Common myeloid progenitor, CD34-positive (primary cell): ENCODE measurements at places on chromosomes 2 and 18.

DNA sequence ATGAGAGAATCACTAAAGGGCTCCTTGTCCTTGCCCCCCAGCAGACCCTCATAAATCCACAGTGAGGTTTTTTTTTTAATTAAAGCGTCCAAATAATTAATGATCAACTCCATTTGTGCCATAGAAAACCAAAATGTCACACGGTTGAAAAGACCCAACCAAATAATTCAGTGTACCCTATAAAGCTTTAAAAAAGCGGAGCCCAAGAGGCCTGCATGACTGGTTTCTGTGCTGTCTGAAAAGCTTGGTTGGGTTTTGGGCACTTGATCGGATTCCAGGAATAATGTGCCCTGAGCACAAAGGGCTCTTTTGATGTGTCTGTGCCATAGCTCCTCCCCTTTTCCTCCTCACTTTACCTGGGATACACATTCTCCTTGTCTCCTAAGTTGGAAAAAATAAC is 523.2 kb downstream of the TNS1 start:
- DNase-seq = no peak

GRCh38 chr2:52918551-52918950 is 849.1 kb upstream of the CHAC2 start:
- DNase-seq = no peak

DNA sequence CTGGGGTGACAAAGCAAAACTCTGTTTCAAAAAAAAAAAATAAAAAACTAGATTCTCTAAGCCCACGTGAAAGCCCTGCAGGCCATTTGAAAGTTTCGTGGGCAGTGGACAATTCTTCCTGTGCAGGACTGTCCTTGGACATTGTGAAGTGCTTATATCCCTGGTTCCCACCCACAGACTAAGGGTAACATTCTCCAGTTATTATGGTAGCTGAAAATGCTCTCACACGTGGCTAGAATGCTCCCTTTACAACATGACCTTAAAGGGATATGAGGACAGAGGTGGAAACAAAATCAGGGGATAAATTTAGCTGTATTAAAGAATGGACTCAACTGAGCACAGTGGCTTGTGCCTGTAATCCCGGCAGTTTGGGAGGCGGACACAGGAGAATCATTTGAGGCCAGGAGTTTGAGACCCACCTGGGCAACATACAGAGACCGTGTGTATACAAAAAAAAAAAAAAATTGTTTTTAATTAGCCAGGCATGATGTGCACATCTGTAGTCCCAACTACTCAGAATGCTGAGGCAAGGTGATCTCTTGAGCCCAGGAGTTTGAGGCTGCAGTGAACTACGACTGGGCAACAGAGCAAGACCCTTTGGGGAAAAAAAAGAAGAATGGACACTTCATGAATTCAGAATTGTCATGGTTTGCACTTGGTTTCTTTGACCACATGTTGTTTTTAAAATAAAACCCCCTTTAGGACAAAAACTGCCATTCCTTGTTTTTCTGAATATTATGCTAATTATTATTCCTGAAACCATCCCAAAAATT is 167.9 kb downstream of the MGAT5 start:
- no peak for DNase-seq

GRCh38 chr2:20422402-20423271 is 24.2 kb upstream of the RHOB start:
- DNase-seq = no peak

DNA sequence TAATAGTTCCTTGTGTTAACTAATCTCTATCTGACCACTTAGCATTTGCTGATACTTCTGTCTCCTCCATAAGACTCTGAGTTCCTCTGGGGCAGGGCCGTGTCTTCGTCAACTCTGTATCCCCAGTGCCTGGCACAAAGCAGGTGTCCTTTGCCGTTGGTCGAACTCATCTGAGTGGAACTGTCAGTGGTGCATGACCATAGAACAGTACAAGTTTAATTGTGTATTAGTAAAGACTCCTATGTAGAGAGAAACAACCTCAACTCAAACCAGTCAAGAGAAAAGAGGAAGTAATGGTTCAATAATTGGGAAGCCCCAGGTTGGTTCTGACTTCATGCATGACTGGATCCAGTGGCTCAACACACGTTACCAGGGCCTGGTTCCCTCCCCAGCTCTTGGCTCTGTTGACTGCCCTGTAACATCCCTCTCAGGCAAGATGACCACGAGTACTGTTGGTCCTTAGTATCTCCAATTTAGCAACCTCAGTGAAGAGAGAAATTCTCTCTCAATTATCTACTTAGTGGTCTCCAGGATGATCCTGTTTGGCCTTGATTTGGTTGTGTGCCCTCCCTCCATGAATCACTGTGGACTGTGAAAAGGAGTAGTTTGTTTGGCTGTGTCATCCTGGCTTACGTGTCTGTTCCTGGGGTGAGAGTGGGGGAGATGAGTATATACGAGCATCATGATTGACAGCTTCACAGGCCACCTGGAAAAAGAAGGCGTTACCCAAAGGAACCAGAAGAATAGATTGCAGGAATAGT is 58.5 kb upstream of the MSH6 start:
- peak; percentile 64 for DNase-seq

DNA sequence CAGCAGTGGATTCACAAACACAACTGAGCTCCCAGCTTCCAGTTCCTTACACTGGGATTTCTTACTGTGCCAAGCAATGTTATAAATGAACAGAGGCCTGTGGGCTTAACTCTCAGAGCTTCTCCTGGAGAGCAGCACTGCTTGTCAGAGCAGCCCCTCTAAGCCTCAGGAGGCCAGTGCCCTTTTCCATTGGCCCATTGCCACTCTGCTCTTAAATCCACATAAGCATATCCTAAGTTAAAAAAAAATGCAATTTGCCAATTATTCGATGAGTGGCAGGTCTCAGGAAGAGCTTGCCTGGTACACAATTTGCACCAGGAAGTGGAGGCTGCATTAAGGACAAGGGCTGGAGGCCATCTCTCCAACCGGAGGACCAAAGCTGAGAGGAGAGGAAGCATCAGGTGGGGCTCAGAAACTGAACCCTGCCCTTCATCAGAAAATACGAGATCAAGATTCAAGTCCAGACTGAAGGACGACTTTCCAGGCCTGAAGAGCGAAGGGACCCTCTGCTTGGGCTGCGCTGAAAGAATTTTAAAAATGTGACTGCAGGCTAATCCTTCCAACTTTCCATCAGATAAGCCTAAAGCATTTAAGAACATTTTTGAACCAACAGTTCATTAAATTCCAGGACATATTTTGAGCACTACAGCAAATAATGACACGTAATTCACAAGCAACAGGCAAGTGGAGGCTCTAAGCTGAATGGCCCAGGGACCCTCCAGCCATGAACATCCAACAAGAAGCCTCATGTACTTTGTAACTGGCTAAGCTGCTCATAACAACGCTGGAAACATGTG is 28.4 kb upstream of the PXDN start:
- DNase-seq = no peak

DNA sequence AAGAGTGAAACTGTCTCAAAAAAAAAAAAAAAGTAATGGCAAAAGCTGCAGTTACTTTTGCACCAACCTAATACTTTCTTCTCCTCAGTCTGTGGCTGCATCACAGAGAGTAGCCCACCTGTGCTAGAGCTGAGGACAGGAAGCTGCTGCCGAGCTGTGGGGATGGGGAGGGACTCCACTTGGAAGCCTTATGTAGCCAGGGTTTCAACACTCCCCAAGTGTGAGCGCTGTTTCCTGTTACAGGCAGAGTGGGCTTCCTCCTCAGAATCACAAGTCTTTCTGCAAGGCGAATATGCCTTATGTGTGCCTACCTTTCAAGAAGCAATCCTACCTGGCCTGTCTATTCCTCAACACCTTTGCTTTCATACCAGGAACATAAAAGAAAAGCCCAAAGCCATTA is 36.3 kb upstream of the CYP27C1 start:
- DNase-seq = no peak

DNA sequence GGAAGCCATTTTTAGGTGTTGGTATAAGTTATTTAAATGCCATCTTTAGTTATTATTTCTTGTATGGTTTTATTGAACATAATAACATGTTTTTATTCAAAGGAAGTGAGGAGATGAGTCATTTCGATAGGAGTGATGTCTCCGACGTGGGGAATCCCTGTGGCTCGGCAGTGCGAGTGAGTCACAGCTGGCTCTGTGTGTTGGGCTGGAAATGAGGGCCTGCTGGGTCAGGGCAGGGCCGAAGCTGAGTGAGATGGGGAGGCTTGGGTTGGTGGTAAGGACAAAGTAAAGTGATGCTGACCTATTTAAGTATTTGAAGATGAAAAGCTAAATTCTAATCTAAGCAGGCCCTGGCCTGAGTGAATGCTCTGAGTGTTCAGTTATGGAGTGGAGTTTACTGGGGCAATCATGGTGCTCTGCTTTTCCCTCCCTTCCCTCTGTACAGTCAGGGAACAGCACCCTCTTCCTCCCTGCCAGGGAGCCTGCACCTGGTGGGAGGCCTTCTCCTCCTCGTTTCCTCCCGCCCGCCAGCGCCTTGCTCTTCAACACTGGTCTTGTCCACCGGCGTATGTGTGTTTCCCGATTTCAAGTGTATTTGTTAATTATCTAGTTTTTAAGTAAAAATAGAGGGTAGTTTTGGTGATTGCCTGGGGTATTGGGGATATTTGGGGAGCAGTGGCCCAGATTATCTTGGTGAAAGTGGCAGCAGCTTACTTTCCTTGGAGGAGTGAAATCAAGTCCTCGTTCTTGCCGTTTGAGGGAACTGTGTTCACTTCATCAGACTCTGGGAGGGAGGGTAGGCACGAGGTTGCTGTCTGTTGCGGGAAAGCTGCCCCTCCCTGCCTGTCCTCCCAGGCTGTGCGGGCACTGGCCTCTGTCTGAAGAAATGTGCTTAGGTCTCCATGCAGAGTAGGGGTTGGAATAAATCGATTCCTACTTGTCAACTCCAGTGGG is 157.0 kb downstream of the LDLRAD4 start:
- no peak for DNase-seq

- no peak for DNase-seq
These were observed 5.2 kb upstream of the SPAST start for GRCh38 chr2:32058130-32058529.

- peak; percentile 61 for DNase-seq
These were observed 54.3 kb downstream of the TMX3 start for GRCh38 chr18:68660354-68661183.

DNA sequence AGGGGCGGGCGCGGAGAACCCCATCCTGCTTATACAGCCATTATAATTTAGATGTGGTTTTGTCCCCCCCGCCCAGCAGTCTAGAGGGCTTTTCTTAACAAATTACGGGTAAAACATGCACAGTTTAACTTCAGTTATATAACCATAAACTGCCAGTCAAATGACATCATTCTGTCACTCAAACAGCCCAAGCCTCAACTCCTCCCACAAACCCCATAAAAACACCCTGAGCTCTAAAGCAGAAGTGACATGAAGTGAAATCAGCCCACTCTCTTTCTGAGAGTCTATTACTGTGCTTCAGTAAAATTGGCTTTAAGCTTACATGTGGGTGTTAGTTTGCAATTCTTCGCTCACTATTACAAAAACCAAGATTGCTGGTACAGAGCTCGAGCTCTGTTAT is 705.1 kb upstream of the GCFC2 start:
- no peak for DNase-seq

DNA sequence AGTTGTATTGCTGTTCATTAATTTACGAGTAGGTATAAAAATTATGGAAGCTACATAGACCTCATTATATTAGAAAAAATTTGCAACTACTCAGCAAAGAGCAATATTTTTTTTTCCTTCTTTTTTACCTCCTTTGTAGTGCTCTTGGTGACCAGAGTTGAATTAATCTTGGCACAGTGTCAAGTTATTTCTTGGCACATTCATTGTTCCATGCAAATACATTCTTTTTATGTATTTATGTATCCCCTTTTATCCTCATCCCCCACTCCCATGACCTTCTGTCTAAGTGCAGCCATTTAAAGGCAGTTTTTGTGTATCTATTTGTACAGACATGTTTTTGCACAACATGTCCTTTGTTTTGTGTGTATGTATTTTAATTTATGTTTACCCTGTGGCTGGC is 224.5 kb downstream of the CCDC102B start:
- no peak for DNase-seq

- DNase-seq = no peak
These were observed 412.3 kb upstream of the ETAA1 start for GRCh38 chr2:66984864-66985263.

- no peak for DNase-seq
These were observed 153.2 kb upstream of the MYT1L start for GRCh38 chr2:2484301-2484700.

GRCh38 chr2:174439323-174439722 is 43.8 kb downstream of the SCRN3 start:
- DNase-seq = no peak

- DNase-seq = no peak
These were observed 343.5 kb upstream of the KLHL29 start for GRCh38 chr2:23041443-23041842.

DNA sequence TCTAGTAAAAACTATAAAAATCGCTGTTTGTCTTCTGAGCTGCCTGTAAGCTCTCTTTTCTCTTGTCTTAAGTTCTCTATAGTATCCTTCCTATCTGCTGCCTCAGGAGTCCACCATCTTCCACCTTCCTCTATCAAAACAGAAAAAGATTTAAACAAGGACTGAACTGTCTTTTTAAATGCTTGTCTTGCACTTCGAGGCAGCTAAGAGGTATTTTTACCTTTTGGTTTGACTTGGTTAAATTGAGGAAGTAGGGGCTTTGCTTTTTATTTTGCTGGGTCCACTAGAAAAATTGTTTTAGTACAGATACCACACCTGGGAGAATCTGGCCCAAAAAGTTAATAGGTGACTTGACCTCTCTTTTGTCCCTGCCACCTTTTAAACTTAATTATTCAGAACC is 12.2 kb downstream of the SESTD1 start:
- DNase-seq = no peak

GRCh38 chr2:98234776-98235175 is 111.5 kb upstream of the CNGA3 start:
- no peak for DNase-seq

DNA sequence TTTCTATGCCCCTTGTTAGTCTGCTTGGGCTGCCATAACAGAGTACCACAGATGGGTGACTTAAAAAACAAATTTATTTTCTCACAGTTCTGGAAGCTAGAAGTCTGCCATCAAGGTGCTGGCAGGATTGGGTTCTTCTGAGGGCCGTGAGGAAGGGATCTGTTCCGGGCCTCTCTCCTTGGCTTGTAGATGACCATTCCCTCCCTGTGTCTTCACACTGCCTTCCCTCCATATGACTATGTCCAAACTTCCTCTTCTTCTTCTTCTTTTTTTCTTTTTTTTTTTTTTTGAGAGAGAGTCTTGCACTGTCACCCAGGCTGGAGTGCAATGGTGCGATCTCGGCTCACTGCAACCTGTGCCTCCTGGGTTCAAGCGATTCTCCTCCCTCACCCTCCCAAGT is 13.1 kb upstream of the CCNYL1 start:
- DNase-seq = no peak

DNA sequence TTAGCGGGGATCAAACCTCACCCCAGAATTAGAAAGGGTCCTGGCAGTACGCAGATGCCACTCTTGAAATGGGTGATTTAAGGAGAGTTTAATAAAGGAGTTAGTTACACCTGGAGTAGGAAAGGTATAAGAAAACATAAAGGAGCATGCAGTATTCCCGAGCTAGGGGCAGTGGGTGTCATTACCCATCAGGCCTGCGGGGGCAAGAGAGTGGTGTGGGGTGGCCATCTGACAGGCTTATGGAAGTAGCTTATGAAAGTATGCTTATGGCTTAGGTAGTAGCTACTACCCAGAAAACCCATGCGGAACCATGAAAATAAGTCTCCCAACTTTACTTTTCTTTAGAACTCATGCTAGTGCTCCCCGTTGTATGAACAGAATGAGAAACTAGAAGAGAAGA is 568.9 kb upstream of the ACVR2A start:
- no peak for DNase-seq

GRCh38 chr2:236293241-236293810 is 29.1 kb upstream of the ASB18 start:
- DNase-seq = no peak
